Retinal pigment epithelial cell (primary cell): ENCODE measurements at places on chromosomes 5 and 9.
A peak's percentile ranks its signal among the peaks of the same experiment; 100 is the strongest.

GRCh38 chr5:115579747-115580173, 22.5 kb downstream of the TICAM2 start:
- DNase-seq: no peak

GRCh38 chr5:172855597-172856292, 21.7 kb downstream of the ERGIC1 start:
- no peak for DNase-seq

DNA sequence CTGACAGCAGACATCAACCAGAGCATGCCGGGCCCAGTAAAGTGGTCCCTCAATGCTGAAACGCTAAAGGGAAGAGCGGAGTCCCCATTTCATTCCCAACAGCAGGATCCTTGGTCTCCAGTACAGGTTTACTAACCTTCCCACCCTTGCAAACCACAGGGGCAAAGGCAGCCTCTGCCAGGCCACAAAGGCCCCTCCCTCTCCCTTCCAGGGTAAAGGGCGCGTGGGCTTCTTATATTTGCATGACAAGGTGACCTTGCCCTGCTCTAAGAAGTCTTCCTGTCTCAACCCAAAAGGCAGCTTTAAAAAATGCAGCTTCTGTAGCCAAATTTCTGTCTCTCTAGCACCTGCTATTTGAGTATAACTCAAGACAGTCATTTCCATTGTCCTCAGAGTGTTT, 131.5 kb upstream of the PTCH1 start:
- no peak for DNase-seq

DNA sequence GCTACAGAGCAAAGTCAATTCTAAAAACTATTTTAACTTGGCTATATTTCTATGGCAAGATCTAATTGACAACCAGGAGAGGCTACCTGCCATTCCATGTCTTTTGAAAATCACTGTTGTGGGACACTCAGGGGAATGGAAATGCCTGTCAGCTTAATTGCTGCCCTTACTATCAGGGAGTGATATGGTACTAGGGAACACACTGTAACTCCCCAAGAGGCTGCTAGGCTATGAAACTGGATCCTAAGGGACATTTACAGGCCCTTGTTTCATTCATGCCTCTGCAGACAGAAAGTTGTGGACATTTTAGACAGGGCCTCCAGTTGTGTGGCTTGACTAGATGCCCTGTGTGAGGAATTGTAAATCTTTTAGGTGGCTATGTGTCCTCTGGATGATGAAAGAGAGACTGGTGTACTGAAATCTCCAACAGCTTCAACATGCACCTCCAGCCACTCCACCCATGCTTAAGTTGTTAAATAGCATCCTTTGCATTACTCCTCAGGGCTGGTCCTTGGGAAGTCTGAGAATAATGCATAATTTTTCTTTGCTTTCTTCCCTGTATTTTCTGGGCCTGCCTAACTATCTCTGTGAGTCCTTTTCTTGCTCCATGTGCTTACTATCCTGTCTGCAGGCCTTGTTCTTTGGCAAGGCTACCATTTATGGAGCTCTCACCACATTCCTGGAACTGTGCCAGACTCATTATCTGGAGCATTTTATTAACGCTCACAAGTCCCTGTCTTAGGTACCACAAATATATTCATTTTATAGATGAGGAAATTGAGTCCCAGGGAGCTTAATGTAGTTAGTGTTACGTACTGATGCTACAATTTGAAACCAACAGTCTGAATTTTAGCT, 3.2 kb downstream of the MROH2B start:
- DNase-seq: no peak

- DNase-seq: no peak
These were observed 53.5 kb downstream of the SLC27A6 start for GRCh38 chr5:129018837-129019236.

GRCh38 chr5:37966291-37966690, 126.5 kb upstream of the GDNF start:
- no peak for DNase-seq

- no peak for DNase-seq
These were observed 98.5 kb upstream of the ABCA1 start for GRCh38 chr9:105026451-105026850.

DNA sequence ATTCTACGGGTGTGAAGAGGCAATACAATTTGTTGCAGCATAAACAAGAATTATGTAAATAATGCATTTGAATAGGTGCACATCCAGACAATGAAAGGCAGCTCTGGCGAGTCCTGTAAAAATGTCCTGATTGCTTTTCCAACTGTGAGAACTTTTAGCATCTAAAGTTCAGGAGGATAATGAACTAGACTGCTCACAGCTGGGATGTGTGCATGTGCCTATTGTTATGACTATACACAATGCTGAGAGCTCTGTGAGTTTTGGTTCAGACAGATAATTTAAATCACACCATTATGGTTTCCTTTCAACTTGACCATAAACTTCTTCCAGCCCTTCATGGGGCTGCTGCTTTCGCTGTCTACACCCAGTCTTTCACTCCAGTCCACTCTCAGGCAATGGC, 99.9 kb downstream of the PLK2 start:
- DNase-seq: no peak

- DNase-seq: peak; percentile 38
These were observed 668.4 kb upstream of the CCNG1 start for GRCh38 chr5:162769019-162769418.

- DNase-seq: no peak
These were observed 33.5 kb upstream of the GRIA1 start for GRCh38 chr5:153456993-153457392.

DNA sequence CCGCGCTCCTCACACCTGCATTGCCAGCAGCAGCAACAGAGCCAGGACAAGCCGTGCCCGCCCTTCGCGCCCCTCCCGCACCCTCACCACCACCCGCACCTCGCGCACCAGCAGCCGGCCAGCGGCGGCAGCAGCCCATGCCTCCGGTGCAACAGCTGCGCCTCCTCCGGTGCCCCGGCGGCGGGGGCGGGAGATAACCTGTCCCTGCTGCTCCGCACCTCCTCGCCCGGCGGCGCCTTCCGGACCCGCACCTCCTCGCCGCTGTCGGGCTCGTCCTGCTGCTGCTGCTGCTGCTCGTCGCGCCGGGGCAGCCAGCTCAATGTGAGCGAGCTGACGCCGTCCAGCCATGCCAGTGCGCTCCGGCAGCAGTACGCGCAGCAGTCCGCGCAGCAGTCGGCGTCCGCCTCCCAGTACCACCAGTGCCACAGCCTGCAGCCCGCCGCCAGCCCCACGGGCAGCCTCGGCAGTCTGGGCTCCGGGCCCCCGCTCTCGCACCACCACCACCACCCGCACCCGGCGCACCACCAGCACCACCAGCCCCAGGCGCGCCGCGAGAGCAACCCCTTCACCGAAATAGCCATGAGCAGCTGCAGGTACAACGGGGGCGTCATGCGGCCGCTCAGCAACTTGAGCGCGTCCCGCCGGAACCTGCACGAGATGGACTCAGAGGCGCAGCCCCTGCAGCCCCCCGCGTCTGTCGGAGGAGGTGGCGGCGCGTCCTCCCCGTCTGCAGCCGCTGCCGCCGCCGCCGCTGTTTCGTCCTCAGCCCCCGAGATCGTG, 517 bp downstream of the KCNN2 start:
- no peak for DNase-seq

DNA sequence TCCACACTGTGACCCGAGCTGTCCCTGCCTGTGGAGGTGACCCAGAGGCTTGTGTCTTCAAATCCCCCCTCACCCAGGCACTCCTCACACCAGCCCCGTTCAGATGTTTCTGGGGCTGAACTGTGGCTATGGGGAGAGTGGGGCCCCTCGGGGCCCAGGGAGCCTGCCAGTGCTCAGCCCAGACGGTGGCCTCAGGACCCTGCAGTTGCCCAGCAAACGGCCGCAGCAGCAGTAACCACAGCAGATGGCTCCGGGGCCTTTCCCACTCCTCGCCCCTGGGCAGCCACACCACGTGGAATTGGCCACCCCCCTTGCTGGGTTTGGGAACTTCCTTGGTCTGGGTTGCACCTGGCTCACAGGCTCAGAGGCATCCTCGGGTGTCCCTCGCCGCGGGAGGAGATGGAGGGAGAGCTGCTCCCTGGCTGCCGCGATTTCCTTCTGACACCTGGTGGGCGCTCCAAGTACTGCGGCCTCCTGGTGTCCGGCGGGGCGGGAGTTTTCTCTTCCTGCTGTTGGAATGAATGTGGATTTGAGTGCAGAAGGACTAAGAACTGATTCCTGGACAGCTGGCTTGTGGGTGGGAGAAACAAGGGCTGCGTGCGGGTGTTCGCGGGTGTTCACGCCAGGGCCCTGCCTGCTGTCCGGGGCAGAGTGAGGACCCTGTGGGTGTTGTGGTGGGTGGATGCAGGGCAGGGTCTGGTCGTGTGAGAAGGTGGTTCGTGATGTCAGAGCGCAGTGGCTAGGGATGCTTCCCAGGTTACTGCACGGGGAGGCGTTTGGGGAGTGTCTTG, 97.5 kb downstream of the COL5A1 start:
- no peak for DNase-seq

DNA sequence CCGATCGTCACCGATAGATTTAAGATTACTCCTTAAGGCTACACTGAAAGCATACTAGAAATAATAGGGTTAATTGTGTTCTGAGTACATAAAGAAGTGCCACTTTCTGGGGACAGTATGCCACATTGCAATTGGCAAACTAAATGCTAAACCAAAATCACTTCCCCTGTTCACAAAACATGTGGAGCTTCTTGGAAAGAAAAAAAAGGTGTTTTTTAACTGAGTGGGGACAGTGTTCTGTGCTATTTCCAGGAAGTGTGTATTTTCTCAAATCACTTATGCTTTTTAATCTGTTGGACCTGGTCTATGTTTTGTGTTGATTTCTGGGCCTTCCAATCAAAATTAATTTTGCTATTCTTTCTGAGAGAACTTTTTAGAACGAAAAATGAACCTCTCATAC, 149.3 kb upstream of the MPDZ start:
- DNase-seq: no peak

DNA sequence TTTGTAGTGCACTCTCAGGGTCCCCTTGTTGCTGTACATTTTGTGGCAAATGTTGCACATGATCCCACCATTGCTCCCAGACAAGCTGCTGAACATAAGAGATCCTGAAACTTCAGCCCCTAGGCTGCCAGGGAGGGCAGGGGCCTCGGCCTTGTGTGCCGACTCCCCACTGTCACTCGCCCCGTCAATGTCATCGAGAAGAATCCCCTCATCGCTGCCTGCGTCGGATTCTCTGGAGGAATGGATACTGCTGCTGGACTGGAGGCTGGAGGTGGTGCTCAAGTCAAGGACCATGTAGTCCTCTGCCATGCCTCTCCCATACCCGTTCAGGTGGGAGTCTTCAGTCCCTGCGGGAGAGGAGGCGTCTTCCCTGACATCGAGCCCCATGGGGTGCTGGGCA, 451.3 kb downstream of the BNC2 start:
- no peak for DNase-seq

- no peak for DNase-seq
These were observed 2.3 kb upstream of the PTGDS start for GRCh38 chr9:136974817-136975535.

GRCh38 chr9:77960356-77961153, 71.1 kb downstream of the GNAQ start:
- DNase-seq: no peak

DNA sequence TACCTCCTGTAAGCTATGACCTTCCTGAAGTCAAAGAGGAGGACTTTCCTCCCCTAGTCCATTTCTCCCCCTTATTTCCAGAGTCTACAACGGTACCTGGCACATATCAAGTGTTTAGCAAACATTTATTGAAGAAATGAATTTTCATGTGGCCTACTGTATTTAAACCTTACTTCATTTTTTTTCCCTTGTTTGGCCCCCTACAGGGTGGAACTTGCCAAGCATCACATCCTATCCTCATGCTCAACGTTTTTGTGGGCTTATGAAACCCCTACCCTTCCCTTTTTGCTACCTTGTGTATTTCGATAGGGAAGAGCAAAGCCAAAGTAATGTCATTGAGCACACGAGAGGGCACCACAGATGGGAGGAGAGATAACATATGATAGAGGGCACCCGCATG, 1857.8 kb upstream of the WWC1 start:
- DNase-seq: no peak

GRCh38 chr5:61915646-61916045, 390.4 kb upstream of the KIF2A start:
- DNase-seq: no peak

DNA sequence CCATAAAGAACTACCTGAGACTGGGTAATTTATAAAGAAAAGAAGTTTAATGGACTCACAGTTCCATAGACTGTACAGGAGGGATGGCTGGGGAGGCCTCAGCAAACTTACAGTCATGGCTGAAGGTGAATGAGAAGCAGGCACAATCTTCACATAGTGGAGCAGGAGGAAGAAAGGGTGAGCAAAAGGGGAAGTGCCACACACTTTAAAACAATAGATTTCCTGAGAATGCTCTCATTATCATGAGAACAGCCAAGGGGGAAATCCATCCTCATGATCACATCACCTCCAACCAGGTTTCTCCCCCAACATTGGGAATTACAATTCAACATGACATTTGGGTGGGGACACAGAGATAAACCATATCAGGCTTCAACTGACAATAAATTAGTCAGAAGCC, 664.9 kb downstream of the TAF11L14 start:
- DNase-seq: no peak

DNA sequence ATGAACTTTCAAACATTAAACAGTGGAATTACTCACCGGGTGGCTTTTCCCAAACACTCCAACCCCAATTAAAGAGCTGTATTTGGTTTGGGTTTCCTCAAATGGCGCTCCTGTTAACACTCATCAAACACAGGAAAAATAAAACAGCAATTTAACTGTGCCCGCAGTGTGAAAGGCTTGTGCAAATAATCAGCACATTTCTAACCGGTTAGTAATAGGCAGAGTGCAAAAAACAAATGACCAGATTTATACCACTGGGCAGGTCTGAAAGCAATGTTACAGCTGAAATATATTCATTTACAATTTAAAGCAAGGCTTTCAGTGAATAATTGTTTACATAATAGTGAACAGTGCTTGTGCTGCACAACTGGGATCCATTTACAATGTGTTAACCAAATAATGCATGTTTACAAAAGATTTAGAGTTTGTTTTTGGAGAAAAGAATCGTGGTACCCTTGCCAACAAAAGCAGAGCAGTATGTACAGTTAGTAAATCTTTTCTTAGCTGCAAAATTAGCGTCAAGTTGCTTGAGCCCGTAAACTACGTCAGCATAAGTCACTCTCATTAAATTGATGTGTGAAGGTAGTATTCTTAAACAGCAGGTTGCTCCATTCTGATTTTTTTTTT, 662.9 kb upstream of the ZNF608 start:
- no peak for DNase-seq

DNA sequence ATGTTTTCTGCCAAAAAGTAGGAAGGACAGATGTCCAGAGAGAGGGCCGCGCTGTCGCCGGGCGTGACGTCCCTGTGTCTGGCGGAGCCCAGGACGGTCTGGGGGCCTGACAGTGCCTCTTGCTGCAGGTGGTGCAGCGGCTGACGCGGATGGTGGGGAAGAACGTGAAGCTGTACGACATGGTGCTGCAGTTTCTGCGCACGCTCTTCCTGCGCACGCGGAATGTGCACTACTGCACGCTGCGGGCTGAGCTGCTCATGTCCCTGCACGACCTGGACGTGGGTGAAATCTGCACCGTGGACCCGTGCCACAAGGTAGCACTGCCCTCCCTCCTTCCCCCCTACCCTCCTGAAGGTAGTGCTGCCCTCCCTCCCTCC, 7.8 kb downstream of the NELFB start:
- no peak for DNase-seq

GRCh38 chr9:137176302-137177182, 4.7 kb upstream of the TMEM210 start:
- DNase-seq: no peak
